Stimulated activated CD8-positive, alpha-beta memory T cell treated with anti-CD3 and anti-CD28 coated beads, Interleukin-4, amount 100 ng/mL, for 1 hour (primary cell): ENCODE measurements at places on chromosomes 7 and 10.

GRCh38 chr10:29435809-29436501, 147.1 kb downstream of the LYZL1 start:
- DNase-seq = no peak

- DNase-seq = no peak
Measured at GRCh38 chr10:1696106-1696505, 41.2 kb downstream of the ADARB2 start.

DNA sequence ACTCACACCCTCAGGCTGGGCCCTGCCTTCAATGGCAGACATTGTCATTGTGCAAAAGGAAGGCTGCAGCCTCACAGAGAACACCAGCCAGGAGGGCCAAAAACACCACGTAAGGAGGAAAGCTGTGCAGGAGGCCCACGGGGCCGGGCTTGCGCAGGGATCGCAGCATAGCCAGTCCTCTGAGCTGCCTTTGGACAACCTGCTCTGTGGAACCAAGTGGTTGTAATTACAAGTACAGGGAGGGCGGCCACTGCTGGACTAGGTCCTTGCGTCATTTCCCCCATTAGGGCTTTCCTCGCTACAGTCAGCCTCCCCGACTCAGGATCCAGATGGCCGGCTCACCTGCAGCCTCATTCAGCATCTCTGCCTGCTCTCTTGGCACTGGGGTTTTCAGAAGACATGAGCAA, 66.9 kb downstream of the FAM53B start:
- DNase-seq = no peak

DNA sequence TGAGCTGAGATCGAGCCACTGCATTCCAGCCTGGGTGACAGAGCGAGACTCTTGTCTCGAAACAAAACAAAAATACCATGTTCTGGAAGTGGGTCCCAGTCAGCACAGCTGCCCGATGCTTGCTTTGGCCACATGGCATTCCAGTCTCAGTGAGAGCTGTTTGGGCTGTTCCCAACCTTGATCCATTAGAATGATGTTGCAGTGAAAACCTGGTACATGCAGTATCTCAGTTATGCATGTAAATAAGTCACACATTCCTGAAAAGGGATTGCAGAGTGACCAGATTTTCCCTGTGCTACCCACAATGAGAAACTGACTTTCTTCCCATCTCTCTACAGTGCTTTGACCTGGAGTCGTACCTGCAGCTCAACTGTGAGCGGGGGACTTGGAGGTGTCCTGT, 15.4 kb downstream of the ZMIZ2 start:
- DNase-seq = no peak

- DNase-seq = no peak
Measured at GRCh38 chr7:47285860-47286491, 295.9 kb downstream of the TNS3 start.

DNA sequence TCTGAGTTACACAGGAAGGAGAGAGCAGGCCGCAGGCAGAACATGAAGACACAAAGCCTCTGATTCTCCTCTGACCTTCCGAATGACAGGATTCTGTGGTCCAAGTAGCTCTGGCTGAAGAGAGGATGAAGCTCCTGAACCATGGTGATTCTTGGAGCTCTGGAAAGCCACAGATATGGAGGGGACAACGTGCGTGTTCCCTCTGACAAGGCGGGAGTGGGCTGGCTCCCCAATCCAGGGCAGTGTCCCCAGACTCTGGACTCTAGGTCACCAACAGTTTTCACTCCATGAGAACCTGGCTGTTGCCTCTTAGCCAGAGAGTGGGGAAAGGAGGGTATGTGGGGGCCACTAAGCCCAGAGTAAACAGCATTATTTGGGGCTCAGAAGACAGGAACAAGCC, 7.4 kb upstream of the TRPV6 start:
- no peak for DNase-seq

DNA sequence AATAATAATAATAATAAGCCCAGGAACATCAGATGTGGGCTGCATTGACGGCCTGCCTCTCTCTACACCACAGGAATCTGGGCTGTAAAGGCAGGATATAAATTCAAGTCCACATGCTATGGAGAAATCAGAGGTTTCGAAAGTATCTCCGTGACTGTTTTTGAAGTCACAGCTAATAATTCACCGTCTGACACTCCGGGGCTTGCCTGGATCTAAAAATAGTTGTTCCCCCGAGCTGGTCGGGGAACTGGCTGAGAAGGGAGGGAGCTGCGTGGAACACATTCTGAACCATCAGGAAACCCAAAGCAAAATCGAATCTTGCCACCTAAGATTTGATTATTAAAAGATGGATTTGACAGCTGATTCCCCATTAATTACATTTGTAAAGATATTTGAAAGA, 35.4 kb downstream of the KLF6 start:
- DNase-seq = no peak
